ENCODE measurements at places on chromosomes 7 and 10.

GRCh38 chr7:147980826-147981813 lies 609.4 kb upstream of the C7orf33 start:
- no peak for DNase-seq

GRCh38 chr7:150988230-150989226 lies 2.3 kb upstream of the NOS3 start:
- no peak for DNase-seq

DNA sequence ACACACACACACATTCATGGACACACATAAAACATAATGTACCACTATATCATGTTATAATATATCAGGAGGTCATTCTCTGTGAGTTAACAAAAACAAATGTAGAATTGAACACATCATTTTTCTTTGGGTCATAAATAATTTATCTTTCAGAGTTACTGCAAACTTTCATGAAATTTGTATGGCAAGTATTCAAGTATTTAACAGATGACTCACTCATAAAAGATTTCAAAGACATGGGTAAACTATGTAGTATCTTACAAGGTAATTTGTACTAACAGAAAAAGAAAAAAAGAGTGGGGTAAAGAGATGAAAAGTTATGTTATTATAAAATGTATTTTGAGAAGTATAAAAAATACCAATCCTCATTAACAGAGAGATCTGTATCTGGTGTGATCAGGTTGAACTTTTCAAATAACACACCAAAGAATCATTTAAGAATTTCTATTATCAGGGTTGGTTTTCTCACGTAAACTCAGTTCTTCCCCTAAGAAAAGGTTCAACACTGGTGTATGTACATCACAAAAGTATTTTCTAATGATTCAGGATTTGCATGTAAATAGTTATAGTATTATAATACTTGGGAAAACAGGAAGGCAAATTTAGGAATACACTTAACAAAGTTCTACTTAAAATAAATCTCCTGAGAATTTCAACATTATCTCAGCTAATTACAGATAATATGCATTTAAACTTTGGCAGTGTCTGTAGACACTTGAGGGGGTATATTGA lies 933.1 kb upstream of the LRRN3 start:
- DNase-seq = no peak

DNA sequence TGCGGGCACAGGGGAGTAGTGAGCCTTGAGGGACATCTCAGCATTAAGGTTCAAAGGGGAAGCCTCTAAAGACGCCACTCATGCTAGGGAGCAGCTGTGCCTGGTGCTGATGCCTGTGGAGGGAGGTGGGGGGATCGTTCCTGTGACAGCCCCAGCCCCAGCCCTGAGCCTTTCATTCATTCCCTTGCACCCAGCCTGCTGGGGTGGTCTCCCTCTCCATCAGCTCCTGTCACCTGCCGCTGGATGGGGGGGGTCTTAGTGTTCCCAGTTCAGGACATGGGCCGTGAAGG lies 11.6 kb downstream of the ZNF316 start:
- DNase-seq = no peak

DNA sequence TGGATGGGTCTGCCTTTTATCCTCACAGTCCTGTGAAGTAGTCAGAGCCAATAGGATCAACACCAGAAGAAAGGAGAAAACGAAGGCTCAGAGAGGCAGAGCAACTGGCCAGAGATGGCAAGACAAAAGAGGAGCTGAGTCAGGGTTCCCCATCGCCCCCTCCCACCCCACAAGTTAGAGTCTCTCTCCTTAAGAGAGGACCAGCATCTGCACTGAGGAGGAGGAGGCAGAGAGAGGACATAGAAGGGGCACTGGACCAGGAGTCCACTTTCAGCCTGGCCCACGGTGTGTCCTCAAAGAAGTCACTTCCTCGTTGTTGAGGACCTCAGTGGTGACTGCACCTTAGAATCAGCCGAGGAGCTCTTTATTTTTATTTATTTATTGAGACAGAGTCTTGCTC lies 11.6 kb downstream of the SPOCK2 start:
- no peak for DNase-seq

GRCh38 chr10:132987671-132988571 lies 45.6 kb upstream of the CFAP46 start:
- DNase-seq = no peak

GRCh38 chr10:53601260-53601875 lies 828.8 kb upstream of the MBL2 start:
- DNase-seq = no peak

DNA sequence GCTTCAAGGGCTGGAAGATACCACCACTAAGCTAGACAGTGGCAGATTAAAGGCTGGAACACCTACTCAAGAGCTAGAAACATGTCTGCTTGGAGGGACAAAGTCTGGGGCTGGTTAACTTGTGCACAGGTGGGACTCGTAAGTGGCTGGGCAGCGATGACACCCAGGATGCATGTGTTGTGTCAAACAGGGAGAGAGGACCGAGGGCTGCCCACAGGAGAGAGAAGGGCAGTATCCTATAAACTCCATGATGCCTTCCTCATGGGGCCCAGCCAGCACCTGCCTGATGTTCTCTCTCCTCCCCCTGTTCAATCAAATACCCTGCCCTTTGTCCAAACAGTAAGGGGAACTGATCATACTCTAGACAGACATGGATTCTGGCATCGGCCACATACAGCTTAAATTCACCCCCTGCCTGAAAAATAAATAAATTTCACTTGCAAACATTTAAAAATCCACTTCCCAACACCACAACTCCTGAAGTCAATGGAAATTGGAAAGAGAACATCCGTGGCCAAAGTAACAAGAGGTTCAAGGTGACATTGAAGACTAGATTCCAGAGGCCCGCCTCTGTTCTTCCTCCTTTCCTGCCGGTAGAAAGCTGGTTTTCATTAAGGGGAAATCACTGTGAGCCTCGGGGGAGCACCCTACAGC lies 50.6 kb downstream of the CHST15 start:
- DNase-seq = no peak

- no peak for DNase-seq
Observed at GRCh38 chr7:118006979-118007378, 133.7 kb upstream of the CTTNBP2 start.

DNA sequence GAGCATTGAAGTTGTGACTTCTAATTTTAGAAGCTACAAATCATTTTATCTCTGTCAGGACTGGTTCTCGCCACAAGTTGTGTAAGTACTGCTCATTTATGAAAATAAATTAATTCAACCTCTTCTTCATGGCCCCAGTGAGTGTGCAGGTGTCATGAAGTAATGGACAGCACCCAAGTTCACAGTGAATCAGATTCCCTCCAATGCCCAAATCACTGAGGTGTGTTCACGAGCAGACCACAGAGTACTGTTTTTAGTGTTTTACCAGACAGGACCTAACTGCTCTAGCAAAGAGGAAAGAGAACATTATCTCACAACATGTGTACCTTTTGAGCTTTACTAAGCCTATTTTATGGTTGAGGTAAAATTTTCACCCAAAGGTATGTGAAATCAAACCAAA lies 980.0 kb downstream of the CNTNAP2 start:
- no peak for DNase-seq

GRCh38 chr7:23012908-23013714 lies 819 bp downstream of the HYCC1 start:
- DNase-seq = no peak

- no peak for DNase-seq
Observed at GRCh38 chr10:34537629-34538231, 277.4 kb downstream of the PARD3 start.

DNA sequence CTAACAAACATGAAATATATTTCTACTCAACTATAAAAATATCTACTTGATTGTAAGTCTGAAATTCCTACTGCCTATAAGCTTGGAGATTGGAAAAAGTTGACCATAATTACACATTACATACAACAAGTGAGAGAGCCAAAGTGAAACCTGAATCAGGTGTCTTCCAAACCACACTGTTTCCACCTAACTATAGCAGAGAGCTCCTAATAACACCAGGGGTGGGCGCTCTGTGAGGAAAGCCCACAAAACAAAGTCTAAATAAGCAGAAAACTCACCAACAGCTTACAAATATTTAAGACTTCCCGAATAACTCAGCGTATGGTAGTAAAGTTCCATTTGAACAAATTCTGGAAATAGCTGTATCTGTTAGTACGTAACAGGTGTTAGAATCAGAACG lies 119.9 kb downstream of the GPR37 start:
- no peak for DNase-seq

DNA sequence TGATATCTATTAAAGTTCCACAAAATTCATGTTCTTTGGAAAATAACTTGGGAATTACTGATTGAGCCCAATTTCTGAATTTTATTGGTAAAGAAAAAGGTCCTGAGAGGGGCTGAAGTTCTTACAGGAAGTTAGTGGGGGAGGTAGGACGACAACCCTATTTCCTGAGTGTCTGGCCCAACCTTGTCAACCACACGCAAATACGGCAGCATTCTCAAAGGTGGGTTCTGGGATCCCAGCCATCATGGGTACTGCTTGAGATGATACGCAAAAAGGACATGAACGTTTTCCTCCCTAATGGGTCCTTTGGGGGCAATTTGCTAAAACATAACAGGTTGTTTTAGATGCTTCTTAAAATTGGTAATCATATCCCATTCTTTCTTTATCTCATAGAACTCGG lies 2.7 kb upstream of the PDCD4 start:
- no peak for DNase-seq

DNA sequence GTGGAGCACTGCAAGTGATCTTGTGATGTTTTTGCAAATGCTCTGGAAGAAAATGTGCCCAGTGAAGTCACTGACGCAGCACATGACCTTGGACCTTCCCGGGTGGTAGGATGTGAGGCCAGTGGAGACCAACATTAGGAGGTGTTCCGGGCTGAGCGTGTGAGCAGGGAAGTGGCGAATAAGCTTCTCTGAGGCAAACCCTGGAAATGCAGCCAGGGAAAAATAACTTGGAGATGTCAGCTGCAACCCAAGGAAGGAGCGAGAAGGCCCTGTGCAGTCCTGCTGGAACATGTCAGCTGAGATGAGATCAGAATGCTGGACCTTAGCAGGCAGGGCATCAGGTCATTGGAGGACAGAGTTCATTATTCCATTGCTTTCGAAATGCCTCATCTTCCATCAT lies 18.6 kb upstream of the SDK1 start:
- no peak for DNase-seq

- no peak for DNase-seq
Observed at GRCh38 chr7:95619517-95619916, 23.2 kb upstream of the PDK4 start.

DNA sequence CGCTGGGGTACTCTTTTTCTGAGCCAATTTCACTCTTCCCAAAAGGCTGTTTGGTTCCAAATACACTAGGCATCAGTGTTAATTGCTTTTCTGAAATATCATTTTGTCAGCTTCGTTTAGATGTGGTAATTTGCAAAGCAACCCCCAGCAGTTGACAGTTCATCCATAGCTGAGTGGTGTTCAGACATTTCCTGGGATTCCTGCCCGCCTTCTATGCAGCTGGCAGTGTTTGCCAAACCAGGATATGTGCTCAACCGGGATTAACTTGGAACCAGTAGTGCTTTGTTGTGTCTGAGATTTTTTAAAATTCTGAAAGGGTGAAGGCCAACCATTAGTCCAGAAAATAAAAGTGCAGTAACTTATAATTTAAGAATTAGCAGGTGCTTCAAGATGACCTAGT lies 25.2 kb upstream of the MKLN1 start:
- no peak for DNase-seq

- no peak for DNase-seq
Observed at GRCh38 chr7:35025369-35025870, 11.9 kb downstream of the DPY19L1 start.

DNA sequence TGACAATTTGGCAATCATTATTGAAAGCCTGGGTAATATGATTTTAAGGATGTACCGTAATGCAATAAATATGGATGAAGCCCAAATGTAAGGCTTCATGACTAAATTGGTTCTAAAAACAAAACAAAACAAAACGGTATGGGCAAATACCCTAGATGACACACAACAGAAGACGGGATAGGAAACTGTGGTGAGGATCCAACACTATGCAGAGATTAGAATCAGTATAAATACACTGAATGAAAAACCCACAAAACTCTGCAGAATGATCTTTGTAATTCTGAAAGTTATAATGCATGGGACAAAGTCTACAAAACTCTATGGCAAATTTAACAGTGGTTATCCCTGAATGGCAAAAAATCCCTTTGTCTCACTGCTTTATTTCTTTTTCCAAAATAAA lies 57.6 kb downstream of the MALSU1 start:
- DNase-seq = no peak

GRCh38 chr7:55488216-55488615 lies 84.1 kb downstream of the VOPP1 start:
- DNase-seq = no peak

GRCh38 chr10:93816123-93816747 lies 58.5 kb downstream of the LGI1 start:
- no peak for DNase-seq

- DNase-seq = no peak
Observed at GRCh38 chr10:56383806-56384205, 22.7 kb upstream of the ZWINT start.

- DNase-seq = no peak
Observed at GRCh38 chr10:48603421-48604038, 1.3 kb downstream of the ARHGAP22 start.

- no peak for DNase-seq
Observed at GRCh38 chr10:119509909-119510451, 32.5 kb downstream of the RGS10 start.

GRCh38 chr7:119572132-119572531 lies 700.8 kb upstream of the KCND2 start:
- DNase-seq = no peak

DNA sequence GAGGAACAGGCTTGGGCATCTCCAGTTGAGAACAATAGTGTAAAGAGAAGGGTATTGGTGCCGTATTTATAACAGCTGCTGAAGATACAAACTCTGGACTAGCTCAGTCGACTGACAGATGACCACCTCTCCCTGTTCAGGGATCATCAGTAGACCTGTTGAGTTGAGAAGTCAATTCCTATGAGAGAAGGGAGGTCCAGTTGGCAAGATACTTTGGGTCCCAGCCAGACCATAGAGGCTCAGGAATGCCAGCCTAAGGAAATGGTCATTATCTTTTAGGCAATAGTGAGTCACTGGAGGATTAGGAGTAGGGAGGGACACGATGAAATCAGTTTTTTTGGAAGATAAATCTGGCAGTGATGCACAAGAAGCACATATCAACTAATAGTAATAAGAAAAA lies 202.9 kb downstream of the TRIL start:
- no peak for DNase-seq

- no peak for DNase-seq
Observed at GRCh38 chr7:111145472-111145871, 54.5 kb downstream of the LRRN3 start.

GRCh38 chr10:98899018-98899417 lies 336.6 kb downstream of the HPSE2 start:
- no peak for DNase-seq

DNA sequence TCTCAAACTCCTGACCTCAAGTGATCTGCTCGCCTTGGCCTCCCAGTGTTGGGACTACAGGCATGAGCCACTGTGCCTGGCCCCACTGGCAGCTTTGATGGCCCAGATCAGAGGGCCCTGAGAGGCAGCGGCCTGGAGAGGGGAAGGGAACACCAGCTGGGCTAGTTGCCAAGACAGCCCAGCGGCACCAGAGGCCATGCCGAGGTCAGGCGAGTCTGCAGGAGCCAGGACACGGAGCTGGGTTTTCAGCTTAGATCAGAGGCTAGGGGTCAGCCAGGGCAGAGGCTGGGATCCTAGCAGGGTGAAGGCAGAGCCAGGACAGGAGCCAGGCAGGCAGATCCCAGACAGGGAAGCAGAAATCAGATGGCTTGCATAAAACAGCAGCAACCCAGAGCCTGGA lies 92.9 kb downstream of the MYL10 start:
- no peak for DNase-seq

All from activated CD8-positive, alpha-beta memory T cell treated with anti-CD3 and anti-CD28 coated beads for 48 hours (primary cell).